ENCODE measurements at places on chromosomes 4 and X.

- peak; percentile 15 for DNase-seq
Measured at GRCh38 chrX:70444326-70444945, at the start of gene DLG3. Gene DLG3 (plus strand): TSS chrX:70444835. CDS start chrX:70445202, 367 bp downstream.

- DNase-seq = no peak
Measured at GRCh38 chr4:131348263-131348662, 1800.8 kb upstream of the PCDH10 start.

DNA sequence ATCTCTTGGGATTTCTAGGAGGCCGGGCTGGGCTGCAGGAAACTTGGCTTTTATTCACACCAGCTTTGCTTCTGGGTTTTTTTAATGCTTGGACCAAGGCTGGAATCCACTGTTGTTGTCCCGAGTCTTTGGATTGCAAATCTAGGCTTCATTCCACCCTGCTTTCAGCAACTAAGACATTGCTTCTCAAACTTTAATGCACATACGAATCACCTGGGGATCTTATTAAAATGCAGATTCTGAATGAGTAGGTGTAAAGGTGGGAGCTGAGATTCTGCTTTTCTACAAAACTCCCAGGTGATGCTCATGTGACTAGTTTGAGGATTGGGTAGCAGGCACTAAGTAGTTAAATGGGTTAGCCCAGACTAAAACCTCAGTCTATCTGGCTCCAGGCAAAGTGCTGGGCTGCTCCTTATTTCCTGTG lies 39.2 kb upstream of the GPC4 start:
- no peak for DNase-seq

- DNase-seq = no peak
Measured at GRCh38 chr4:19329631-19330030, 922.1 kb upstream of the SLIT2 start.

DNA sequence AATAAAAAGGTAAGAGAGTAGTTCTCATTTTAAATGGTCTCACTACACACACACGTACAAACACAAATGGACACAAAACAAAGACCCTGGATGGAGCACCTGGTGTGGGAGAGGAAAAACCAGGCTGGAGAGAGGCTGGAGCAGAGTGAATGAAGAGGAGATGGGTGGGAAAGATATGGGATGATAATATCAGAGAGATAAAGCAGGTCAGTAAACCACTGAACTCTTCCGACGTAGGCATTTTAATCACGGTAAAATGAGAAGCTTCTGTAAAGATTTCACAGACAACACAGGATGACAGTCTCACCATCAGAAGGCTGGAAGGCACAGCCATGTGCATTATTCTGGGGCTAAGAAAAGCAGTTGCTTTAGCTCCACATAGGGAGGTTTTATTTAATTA lies 532.8 kb downstream of the KCNIP4 start:
- DNase-seq = no peak

- no peak for DNase-seq
Measured at GRCh38 chr4:5742968-5743367, 32.0 kb downstream of the EVC start.

- no peak for DNase-seq
Measured at GRCh38 chrX:124230655-124231450, 101.6 kb upstream of the TEX13D start.

DNA sequence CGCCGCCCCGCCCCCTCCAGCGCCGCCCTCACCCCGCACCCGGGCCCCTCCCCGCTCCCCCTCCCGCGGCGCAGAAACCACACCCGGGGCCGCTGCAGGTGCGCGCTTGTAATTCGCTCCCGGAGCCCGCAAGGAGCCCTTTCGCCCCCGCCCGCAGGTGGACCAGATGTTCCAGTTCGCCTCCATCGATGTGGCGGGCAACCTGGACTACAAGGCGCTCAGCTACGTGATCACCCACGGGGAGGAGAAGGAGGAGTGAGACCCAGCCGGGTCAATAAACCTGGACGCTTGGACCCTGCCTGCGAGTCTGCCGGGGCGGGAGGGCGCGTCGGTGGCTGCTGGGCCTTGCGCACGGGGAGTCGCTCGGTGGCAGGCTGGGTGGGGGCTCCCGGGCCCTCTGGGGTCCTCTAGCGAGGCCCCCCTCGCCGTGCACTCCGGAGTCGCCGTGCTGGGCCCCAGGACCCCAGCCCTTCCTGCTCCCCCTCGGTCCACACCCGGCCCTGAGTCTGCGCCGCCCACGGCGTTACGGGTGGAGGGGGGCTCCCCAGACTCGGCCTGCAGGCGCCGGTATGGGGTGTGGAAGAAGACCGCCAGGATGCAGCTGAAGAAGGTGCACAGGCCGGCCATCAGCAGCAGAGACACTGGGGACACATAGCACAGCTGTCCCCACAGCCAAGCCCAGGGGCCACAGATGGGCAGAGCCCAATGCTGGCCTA lies 7.1 kb downstream of the SLC49A3 start:
- peak; percentile 62 for DNase-seq

- DNase-seq = no peak
Measured at GRCh38 chr4:25930731-25931354, 16.8 kb downstream of the SMIM20 start.

DNA sequence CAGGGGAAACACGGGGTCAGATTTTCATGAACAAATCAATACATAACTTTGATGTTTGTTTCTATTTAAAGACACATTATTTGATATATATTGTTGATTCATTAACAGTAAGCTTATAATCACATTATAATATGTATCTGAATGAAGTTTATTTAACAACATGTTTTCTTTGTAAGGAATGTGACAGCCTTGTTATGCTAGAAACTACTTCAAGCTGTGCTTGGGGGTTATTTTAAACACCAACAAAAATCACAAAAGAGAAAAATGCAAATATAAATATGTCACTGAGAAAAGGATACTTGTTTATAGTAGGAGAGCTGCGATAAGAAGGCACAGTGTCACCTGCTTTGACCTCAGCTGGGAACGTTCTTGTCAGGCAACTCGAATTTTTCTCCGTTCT lies 354.6 kb upstream of the AGA start:
- no peak for DNase-seq

- DNase-seq = no peak
Measured at GRCh38 chrX:138928737-138929459, 217.4 kb upstream of the FGF13 start.

DNA sequence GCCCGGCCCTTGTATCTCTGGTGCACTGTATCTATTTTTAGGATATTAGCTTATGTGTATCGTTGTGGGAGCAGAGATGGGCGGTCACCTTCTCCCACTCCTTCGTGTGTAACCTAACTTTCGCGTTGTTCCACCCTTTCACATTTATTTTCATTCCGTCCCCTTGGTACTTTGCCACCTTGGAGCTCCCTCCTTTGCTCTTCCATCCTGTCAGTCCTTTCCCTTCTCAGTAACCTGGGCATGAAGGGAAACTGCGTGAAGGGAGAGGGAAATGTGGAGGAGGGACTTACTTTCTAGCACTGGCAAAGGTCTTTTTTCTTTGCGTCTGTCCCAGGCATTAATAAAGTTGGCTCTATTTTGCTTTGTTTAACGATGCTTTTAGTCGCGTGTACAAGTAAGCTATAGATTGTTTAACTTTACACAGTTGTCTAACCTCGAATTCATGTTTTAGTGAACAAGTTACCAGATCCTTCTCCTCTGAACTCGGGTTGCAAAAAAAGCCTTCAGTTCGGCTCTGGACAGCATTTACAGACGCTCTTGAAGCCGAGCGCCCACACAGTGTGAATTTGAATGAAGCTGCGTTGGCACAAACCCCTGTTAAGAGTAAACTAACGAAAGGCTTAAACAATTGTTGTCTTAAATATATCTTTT lies 3.9 kb downstream of the PCDH10 start:
- no peak for DNase-seq

GRCh38 chrX:148380650-148381561 lies 119.5 kb upstream of the AFF2 start:
- peak; percentile 43 for DNase-seq

- peak; percentile 0 for DNase-seq
Measured at GRCh38 chrX:6021316-6022091, 207.2 kb downstream of the NLGN4X start.

DNA sequence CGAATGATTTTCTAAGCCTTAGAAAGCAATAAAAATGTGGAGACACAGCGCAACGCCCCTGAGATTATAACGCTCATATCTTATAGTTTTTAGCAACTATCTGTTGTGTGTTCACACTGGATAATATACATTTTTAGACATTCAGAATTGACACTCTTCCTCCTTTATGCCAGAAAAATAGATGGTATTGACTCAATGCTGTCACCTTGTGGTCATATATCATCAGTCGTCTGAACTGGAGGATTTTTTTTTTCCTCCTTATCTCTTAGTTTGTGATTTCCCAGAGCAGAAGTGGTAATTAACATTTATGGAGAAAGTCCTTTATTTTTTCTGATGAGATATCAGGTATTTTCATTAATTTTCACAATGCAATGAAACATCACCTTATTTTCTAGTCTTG lies 759.6 kb downstream of the RAB28 start:
- no peak for DNase-seq

- DNase-seq = no peak
Measured at GRCh38 chr4:38188631-38189101, 228.5 kb downstream of the PTTG2 start.

- DNase-seq = no peak
Measured at GRCh38 chr4:80265571-80266252, 752 bp upstream of the FGF5 start.

DNA sequence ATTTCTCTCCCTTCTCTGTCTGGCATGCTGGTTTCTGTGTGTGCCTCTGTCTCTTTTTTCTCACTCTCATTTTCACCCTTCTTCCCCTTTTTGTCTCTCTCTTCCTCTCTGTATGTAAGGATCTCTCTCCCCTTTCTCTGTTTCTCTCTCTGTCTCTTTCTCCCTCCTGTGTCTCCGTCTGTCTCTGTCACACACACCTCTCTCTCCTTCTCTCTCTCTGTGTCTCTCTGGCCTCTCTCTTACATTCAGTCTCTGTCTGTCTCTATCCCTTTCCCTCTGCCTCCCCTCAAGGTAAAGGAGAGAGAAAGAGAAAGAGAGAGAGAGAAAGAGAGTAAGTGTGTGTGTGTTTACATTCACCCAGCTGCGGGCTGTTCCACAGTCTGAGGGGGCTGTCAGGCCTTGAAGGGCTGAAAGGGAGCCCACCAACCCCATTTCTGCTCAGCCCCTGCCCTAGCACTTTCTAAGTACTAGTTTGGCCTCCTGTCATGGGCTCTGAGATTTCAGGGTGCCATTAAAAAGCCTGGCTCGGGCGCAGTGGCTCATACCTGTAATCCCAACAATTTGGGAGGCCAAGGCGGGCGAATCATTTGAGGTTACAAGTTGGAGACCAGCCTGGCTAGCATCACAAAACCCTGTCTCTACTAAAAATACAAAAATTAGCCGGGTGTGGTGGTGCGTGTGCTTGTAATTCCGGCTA lies 9.6 kb upstream of the TSPYL2 start:
- no peak for DNase-seq

- DNase-seq = no peak
Measured at GRCh38 chrX:40688929-40689328, 41.6 kb upstream of the CXorf38 start.

- DNase-seq = no peak
Measured at GRCh38 chr4:76991161-76991660, 41.7 kb downstream of the SEPTIN11 start.

- no peak for DNase-seq
Measured at GRCh38 chr4:6962211-6963041, 52.8 kb downstream of the TBC1D14 start.

- DNase-seq = peak; percentile 22
Measured at GRCh38 chr4:57037982-57038604, 59.4 kb downstream of the POLR2B start.

GRCh38 chr4:15254236-15254880 lies 173.5 kb upstream of the C1QTNF7 start:
- no peak for DNase-seq

GRCh38 chrX:132207996-132208395 lies 11.3 kb downstream of the RAP2C start:
- no peak for DNase-seq

DNA sequence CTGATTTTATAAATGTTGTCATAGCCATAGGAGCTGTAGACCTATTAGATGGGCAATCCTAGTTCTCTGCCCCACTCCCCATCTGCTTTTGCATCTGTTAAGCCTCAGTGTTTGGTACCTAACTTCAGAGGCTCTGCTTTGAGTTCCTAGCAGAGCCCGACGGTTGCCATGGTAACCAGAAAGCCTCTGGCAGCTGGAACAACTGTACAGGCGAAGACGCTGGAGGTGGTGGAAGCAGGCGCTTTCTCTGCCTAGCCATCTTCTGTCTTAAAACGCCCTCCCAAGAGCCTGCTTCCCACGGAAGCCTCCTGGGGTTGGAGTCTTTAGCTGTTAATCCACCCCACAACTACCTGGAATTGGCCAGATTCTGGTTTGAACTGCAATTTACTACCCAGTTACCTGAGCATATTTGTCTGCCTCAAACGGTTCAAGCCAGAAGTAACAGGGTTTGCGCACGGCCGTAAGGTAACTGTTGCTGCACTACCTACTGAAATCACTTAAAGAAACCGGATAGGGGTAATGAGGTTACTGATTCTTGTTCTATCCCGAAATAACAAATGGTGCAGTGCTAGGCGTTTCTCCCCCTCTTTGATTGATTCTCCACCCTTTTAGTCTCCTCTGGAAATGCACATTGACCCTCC lies 1.0 kb upstream of the GABRG1 start:
- no peak for DNase-seq
